ENCODE measurements at places on chromosomes 16 and 17. TPM values are rescaled to one million over a fixed set of nuclear protein-coding genes. Genes with fewer than 3 reads are reported as not detected.
A peak's percentile ranks its signal among the peaks of the same experiment; 100 is the strongest.

- no peak for DNase-seq
Measured at GRCh38 chr17:81075307-81075706, 40.4 kb downstream of the BAIAP2 start.

GRCh38 chr17:77572851-77573250 lies 385.7 kb upstream of the TNRC6C start:
- no peak for DNase-seq

The ZNF785 gene
- total RNA-seq = 9.7 TPM

DNA sequence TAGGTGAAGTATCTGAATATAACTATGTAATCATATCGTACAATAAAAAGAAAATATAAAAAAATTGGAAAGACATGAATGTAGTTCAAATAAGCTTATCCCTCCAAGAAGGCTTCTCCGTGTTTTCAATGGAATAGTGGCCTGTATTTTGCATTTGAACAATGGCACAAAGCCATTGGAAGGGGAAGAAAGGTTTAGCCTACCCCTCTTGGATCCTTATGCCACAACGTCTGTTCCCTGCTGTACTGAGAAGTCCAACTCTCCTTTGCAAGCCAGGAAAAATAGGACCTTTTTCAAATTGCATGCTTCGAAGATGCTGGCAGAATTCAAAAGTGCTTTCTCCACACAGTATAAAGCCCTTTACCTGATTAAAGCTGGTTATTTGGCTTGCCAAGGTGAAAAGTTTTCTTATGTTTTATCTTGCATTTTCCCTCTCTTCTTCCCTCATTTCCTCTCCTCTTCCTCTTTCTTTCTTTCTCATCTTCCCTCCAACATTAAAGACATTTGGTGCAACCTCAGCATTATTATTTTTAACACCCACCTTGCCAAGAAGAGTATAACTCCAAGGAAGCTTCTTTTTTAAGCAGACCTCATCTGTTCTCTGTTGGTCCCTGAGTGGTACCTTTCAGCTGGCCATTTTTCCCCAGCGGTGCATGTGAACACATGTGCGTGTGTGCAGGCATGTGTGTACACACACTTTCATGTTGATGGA lies 968.6 kb upstream of the RBFOX1 start:
- DNase-seq = no peak

GRCh38 chr17:78375401-78376151 lies 2.9 kb upstream of the PGS1 start:
- DNase-seq = peak; percentile 43

GRCh38 chr17:32259586-32259985 lies 6.0 kb upstream of the RHBDL3 start:
- no peak for DNase-seq

DNA sequence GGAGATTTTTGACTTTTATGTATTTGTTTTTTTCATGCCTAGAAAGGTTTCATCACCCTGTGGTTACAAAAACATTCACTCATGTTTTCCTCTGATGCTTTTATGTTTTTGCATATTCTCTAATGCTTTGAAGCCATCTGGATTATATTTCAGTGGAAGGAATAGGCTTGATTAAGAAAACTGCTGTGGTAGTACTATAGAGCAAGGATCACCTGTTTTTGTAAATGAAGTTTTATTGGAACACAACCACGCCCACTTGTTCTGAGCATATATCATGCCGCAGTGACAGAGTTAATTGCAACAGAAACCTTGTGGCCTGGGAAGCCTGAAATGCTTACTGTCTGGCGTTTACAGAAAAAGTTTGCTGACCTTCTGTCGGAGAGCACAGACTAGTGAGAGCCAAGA lies 11.5 kb downstream of the COX10 start:
- DNase-seq = no peak

GRCh38 chr16:85461814-85462713 lies 151.1 kb upstream of the GSE1 start:
- DNase-seq = peak; percentile 74

GRCh38 chr16:47140686-47141085 lies 3.1 kb downstream of the NETO2 start:
- DNase-seq = no peak

DNA sequence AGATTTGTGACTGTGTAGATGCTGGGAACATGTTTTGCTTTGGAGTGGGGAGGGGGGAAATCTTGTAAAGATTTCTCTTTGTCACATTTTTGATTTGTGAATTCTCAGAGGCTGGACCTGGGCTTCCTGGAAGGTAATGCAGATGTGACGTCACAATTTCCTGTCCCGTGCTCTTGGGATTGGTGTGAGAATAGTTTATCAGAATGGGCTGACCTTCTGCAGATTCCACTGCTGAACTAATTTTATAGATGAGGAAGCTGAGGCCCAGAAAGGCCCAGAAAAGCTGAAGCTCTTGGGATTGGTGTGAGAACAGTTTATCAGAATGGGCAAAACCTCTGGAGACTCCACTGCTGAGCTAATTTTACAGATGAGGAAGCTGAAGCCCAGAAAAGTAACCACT lies 34.0 kb downstream of the HS3ST3B1 start:
- DNase-seq = no peak

DNA sequence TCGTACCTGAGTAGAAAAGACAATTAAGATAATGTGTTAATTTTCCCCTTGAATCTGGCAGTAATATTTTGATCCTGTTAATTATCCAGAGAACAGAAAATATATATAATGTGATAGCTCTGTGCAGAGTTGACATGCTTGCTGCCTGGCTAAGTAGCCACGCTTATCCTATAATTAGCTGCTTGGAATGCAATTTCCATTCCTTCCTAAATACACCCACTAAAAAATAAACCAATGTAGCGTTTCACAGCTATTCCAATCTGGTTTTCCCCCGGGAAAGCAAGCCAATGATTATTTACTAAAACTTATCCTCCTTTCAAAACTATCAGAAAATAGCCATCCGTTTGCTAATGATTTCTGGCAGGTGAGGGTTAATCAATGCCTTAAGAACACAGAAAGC lies 134.5 kb upstream of the IRX5 start:
- no peak for DNase-seq

The DOC2B gene
- 2.4 TPM for total RNA-seq

DNA sequence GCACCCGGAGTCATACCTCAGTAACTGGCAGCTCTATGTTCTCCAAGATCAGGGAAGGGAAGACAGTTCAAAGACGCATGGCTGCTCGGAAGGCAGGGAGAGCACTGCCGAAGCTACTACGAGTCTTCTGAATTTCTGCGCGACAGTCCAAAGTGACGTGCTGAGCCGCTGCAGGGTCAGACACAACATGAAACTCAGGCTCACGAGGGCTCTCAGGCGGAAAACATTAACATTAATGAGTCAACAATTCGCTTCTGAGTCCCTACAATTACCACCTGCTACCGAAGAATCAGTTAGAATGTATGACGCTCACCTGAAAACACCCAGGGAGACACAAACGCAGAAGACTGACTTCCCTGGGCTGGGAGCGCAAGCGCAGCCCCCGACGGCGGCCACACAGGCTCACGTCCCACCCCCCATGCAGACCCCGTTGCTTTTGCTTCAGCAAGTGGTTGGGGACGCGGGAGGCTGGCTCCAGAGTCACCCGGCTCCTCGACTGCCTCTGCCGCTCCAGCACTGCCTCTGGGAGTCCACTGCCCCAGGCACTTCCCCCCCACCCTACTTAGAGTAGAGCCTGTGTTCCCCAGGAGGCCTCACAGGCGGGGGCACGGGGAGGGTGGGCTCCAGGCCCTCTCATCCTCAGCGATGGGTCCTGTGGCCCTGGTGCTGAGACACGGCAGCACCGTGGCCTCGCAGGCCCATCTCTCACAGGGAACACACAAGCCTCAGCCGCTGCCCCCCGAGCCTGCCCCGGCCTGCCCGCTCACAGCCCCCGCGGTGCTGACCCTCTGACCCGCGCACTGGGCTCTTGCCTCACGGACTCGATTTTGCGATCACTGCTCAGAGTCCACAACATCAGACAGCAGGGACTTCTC lies 38.9 kb downstream of the LMF1 start:
- no peak for DNase-seq

DNA sequence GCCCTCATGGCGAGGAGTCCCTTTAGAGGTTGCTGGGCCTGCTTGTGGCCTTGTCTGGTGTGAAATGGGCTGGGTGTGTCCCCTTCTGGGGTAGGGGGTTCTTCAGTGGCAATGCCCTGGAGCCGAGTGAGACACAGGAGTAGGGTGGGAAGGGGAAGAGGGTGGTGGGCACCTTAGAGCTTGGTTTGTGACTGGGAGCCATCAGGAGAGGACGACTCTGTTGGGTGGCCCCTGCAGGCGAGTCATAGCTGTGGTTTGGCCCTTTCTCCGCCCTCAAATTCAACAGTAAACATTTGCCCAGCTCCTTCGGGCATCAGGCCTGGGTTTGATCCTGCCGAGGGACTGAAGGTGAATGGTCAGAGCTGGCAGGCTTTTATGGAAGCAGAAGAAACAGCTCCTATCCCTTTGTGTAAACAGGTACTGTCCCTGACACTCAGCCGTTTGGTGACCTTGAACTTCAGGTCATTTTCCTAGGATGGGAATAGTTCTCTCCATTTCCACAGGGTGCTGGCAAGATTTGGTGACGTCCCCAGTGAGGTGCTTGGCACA lies 2.9 kb downstream of the E4F1 start:
- no peak for DNase-seq

The PRDM7 gene
- total RNA-seq = not detected

The KRTAP2-2 gene
- not detected for total RNA-seq

DNA sequence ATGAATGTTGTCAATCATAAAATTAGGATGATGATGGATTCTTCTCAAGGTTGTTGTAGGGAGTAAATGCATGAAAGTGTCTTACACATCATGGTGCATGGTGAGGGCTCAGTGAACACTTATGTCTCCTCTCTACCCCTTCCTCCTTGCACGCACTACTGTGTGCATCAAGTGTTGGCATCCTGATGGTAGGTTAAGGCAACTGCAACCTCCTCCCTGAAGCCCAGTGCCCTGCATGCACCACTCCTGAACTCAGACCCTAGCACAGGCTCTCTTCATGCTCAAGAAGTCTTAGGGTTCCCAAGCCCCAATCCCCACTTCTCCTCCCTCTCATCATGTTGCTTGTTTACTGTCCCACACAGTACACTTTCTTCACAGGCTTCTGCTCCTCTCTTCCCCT lies 105.8 kb upstream of the DNAH9 start:
- DNase-seq = no peak

The KCNH4 gene
- not detected for total RNA-seq

- DNase-seq = no peak
Measured at GRCh38 chr16:27310576-27311447, 3.0 kb upstream of the IL4R start.

The METTL9 gene
- total RNA-seq = 126 TPM

DNA sequence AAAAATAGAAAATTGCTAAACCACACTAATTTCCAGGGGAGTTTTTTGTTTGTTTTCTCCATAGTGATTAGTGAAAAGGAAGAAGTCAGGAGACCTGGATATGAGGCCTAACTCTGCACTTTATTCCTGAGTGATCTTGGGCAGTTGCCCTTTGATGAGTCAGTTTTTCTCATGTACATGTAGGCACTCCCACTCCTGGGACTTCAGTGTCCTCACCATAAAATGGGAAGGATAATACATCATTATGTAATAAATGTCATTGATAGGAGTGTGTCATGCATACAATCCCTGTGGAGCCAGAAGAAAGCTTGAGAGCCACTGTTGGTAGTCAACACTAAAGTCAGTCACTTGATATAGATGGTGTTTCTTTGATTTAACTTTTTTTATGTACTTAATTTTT lies 32.5 kb downstream of the WIPF2 start:
- peak; percentile 90 for DNase-seq

Data from muscle of leg (tissue), 16 donors.